Choroid plexus epithelial cell (primary cell): ENCODE measurements at places on chromosomes 3 and 15.

DNA sequence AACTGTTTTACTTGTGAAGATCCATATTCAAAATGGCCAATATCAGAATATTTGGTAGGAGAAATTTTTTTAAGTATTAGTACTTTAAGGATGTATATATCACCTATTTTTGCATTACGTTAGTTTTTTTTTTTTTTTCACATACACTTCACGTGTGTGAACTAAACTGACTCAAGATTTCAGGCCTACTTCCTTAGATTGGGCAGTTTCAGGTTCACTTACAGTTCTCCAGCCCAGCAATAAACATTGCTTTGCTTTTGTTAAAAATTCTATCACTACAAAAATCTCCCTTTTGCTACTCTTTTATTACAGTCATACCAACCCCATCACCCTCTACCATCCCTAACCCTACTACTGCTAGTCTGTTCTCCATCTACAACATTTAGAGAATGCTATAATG lies 183.6 kb downstream of the KCNH8 start:
- no peak for DNase-seq

DNA sequence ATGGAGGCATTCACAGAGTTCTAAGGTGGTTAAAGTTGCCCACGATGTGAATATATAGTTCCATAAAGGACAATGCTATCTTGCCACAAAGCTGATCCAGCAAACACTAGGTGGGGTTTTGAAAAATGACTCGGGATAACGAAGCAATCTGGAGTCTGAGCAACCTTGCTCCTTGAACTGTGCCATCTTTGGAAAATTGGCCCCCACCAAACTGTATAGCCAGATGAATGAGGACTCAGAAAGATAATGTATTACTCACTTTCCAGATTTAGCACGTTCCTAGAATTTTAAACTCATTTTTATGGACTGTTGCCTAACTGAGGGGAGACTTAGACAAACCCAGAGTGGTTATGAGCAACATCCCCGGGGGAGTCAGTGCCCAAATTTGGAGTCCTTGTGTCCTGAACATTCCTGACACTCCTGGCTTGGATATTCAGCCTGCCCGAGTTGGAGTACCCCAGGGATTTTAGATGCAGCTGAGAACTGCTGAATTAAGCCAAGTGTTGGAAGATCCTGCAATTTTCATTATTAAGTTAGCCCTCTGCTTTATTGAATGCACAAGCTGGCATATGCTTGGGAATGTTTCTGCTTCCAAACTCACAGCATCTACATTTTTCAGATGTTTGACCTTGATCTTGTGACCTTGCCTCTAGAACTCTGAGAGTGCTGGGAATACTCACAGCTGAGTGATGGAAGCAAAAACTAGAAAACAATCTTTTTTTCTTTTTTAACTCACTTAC lies 8.8 kb upstream of the MAGI1 start:
- DNase-seq = peak; percentile 63

- no peak for DNase-seq
Observed at GRCh38 chr15:89486726-89487050, 9.7 kb downstream of the RHCG start.

GRCh38 chr3:184037816-184038215 lies 6.3 kb downstream of the HTR3D start:
- DNase-seq = no peak

DNA sequence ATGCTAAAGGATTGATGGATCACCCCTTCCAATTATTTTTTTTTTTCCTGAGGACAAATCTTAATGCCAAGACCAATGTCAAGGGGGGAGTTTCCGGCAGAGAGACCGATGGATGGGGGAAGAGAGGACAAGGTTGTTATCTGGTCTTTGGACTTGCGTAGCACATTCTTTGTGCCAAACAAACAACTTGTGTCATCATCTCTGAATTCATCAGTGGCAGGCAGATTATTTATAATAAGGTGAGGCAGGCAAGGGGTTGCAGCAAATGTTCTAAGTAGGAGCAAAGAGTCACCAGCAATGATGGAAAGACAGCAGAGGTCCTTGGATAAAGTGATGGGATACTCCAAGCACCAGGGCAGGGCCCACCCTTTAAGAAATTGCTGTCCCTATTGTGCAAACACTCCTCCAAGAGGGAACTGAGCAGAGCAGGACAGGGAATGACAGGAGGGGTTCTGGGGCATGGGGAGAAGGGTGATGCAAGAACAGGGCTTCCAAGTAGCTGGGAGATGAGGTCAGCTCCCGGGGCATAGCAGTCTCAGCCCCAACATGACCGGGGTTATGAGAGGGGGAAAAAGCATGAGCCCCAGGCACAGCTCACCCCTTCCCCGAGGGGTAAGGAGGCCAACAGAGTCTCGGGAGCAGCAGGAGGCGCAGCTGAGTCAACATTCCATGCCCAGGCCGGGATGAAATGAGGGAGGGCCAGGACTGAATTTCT lies 57.4 kb downstream of the ANXA2 start:
- DNase-seq = peak; percentile 36

DNA sequence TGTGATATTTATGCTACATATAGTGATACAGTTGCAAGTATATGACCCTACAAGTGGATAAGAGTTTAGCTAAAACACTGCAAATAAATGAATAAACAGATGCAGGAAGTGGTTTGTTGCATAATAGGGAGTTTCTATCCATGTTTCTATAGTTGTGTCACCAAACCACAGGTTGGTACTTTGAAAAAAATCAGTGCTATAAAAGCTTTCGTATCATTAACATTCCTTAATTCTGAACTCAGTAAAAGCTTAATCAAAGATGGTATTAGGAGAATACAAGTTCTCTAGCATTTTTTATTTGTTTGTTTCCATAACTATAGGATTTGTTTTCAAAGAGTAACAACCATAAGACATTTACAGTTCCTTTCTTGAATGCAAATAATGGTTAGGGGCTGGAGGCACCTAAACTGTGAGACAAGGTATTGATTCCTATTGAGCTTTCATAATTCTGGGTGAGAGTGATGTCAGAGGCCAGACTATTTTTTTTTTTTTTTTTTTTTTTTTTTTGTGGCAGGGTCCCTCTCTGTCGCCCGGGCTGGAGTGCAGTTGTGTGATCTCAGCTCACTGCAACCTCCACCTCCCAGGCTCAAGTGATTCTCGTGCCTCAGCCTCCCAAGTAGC lies 29.6 kb downstream of the CPOX start:
- peak; percentile 75 for DNase-seq

DNA sequence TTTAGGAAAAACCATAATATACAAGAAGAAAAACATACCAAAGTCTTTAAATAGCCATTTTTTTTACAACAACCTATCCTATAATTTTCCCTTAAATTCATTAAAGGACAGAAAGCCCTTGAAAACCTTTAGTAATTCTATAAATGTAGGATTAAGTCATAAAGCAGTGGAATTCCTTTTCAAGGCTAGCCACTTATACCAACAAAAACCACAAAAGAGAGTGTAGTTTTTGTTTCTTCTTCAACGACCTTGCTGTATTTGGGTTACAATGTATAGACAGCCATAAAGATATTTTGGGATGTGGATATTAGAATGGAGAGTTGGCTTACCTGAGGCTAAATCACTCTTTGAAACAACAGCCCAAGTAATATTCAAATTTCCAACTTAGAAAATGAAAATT lies 296.6 kb upstream of the CDIN1 start:
- DNase-seq = no peak

GRCh38 chr15:83398626-83399025 lies 48.5 kb upstream of the SH3GL3 start:
- DNase-seq = peak; percentile 11

- peak; percentile 71 for DNase-seq
Observed at GRCh38 chr3:47024932-47025331, 45.5 kb downstream of the NBEAL2 start.

- DNase-seq = no peak
Observed at GRCh38 chr15:94523873-94524272, 292.5 kb downstream of the MCTP2 start.

GRCh38 chr3:50611464-50612233 lies at the start of gene CISH:
CISH (minus strand) TSS chr3:50611774; CDS start chr3:50611650, 124 bp downstream.
- peak; percentile 92 for DNase-seq

GRCh38 chr3:11132861-11133260 lies 21.4 kb upstream of the HRH1 start:
- no peak for DNase-seq

DNA sequence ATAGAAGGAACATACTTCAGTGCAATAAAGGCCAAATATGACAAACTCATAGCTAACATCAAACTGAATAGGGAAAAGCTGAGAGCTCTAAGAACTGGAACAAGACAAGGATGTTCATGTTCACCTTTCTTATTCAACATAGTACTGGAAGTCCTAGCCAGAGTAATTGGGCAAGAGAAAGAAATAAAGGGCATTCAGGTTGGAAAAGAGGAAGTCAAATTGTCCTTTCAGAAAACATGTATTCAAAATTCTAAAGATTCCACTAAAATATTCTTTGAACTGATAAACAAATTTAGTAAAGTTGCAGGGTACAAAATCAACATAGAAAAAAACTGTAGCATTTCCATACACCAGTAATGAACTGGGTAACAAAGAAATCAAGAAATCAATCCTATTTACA lies 12.2 kb upstream of the ZNF197 start:
- no peak for DNase-seq

GRCh38 chr15:26628879-26629529 lies 143.9 kb downstream of the GABRB3 start:
- DNase-seq = no peak

- DNase-seq = no peak
Observed at GRCh38 chr3:182651461-182651860, 141.8 kb upstream of the ATP11B start.

GRCh38 chr15:50353251-50353974 lies 1.6 kb downstream of the GABPB1 start:
- peak; percentile 94 for DNase-seq

DNA sequence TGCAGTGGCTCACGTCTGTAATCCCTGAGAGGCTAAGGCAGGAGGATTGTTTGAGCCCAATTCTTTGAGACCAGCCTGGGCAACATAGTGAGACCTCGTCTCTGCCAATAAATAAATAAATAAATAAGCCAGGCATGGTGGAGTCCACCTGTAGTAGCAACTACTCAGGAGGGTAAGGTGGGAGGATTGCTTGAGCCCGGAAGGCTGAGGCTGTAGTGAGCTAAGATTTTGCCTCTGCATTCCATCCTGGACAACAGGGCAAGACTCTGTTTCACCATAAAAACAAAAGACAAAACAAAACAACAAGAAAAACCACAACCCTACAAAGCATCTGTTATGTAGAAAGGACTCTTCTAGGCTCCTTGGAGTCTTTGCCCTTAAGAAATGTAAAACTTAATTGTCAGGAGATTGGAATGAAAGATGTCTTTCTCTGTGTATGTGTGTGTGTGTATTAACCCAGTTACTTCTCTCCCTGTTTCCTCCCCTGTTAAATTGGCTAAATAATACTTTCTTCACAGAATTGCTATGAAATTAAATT lies 9.5 kb downstream of the NECTIN3 start:
- peak; percentile 68 for DNase-seq

DNA sequence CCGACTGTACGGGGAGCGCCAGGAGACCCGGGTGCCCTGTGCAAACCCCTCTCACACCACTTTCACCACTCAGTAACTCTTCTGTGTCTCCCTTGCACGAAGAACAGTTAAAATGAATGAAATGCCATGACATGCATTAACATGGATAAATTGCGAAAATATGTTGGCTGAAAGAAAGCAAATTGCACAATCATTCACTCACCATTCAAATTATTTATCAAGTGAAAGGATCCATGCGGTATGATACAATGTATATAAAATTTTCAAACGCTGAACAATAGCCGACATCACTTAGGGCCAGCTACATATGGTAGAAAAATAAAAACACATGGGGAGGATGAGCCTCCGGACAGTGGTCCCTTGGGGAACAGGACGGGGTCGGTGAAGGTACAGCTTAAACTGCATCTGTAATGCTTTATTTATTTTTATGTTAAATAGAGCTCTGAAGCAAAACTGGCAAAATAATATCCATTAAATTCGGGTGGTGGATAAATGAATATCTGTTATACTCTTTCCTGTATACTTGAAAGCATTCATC lies 45.9 kb downstream of the SLC12A8 start:
- DNase-seq = no peak

DNA sequence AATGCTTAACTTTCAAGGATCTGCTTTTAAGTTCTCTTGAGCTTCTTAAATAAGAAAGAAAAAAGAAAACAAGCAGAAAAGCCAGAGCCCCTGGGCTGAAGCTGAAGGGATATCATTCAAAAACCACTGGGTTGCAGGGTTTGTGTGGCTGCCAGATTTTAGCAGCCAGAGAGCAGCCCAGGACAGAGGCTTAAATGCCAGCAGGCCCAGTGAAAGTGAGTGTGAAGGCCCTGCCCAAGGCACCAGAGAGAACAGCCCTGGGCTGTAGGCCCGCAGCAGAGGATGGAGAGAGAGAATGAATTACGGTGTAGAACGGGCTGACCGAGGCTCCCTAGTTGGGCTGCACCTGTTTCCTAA lies 106.3 kb upstream of the BOC start:
- no peak for DNase-seq

- peak; percentile 53 for DNase-seq
Observed at GRCh38 chr15:87492321-87492720, 764.2 kb downstream of the NTRK3 start.

GRCh38 chr3:123392368-123392767 lies 56.5 kb downstream of the ADCY5 start:
- DNase-seq = no peak

DNA sequence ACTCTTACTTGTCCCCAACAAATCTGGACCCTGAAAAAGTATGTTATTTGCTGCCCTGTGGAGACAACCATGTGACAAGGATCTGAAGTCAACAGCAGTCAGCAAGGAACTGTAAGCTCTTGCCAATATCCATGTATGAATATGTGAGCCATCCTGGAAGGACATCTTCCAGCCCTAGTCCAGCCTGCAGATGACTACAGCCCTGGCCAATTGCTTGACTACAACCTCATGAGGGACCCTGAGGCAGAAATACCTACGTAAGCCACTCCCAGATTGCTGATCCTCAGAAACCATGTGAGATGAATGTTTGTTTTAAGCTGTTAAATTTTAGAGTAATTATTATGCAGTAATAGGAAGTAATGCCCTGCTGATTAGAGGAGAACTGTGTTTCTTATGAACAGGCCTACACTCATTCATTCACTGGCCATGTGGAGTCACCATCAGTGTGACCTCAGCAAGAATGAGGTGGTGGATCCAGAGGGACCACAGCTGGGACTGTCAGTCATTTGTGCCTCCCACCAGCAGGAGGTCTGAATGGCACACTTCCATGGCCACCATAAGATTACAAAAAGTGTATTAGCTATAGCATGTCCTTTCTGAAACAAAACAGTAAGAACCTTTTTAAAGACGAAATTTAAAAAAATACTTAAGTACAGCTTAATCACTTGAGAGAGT lies 92.6 kb downstream of the TFDP2 start:
- no peak for DNase-seq

DNA sequence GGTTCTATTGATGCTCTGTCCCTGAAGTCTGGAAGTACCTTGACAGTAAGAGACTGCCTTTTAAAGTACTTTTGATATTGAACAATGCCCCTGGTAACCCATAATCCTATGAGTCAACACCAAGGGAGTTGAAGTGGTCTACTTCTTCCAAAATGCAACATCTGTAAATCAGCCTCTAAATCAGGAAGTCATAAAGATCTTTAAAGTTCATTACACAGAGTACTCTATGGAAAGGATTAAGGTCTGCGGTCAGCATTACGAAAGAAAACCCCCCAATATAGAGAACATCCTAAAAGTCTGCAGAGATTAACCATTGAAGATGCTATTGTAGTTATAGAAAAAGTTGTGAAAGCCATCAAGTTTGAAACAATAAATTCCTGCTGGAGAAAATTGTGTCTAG lies 52.7 kb upstream of the CMC1 start:
- DNase-seq = no peak
